ENCODE measurements at places on chromosomes 11 and 22.

DNA sequence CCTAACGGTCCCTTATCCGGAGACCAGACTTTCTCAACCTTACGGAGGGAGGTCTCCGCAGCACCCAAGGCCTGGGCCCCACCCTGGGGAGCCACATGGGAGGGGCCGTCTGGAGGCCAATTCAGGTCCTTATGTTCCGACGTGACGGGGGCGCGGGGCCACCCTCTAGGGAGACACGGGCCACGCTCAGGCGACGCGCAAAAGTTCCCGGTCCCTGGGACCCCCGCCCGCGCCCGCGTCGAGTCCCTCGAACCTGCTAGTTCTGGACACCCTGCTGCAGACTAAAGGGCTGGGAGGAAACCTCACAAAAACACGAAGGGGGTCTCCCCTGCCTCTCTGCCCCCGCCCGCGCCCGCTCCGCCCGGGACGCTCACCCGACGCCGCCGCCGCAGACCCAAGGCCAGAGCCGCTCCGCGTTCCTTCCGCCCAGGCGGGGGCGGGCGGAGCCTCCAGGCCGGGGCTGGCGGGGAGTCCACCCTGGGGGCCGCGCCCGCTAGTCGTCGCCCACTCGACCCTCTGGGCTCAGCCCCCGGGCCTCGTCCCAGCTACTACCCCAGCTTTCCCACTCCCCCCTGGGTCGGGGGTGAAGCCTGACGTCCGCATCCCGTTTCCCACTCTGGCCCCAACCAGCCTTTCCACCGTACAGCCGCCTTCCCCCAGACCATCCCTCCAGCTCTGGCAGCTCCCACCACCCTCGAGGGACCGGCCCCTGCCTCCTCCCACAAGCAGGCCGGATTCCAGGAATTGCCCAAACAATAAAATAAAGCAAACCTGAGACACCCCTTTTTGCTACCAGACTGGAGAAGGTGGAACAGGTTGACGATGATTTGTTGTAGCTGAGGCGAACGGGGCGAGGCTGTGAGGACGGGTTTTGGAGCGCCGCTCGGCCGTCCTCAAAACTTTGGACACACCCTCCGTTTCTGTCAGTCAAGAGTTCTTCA, 2.7 kb downstream of the RNH1 start:
- DNase-seq: no peak

GRCh38 chr11:73968356-73968966, 14.2 kb downstream of the UCP2 start:
- DNase-seq: no peak

DNA sequence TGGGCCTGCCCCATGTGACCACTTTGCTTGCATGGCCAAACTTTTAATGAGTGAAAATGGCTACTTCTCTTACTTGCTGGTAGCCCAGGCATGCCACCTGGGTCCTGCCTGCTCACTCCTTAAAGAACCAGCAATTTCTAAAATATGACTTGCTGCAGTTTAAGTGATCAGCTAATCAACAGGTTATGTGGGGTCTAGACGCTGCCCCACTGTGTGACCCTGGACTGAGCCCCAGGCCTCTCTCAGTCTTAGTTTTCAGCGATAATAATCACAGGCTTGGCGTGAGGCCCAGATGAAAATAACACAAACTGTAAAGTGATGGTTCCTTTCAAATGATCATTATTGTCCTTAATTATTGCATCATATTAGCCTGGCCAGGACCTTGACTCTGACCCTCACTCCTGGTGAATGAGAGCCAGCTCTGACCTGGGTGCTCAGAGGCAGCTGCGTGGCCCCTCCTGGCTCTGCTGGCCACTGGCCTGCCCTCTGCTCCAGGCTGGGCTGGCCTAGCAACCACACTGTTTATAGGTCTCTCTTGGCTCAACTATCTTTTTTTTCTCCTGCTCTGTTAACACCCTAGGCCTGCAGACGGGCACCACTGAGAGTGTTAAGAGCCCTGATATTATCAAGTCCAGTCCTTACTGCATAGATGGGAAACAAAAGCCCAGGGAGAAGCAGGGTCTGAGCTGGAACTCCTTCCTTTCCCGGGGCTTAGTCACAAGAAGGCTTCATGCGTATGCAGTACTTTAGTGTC, 89.7 kb downstream of the RRM1 start:
- no peak for DNase-seq

GRCh38 chr11:65118097-65118837, 766 bp upstream of the ZNHIT2 start:
- DNase-seq: no peak

DNA sequence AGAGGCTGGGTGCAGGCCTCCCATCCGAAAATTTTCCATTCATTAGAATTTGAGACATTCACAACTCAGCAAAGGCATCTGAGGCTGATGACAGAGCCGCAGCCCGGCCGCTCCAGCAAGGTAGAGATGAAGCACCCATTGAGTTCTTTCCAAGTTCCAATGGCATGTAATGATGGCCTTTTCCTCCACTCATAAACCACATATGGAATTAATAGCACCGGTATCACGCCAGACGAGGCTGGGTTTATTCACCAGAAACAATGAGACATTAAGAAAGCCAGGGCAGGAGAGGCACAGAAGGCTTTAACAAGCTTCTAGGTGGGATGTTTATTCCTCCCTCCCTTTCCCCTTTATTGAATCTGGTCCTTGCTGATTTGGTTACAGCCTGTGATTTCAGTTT, 534.4 kb downstream of the MN1 start:
- no peak for DNase-seq

- DNase-seq: peak; percentile 78
Measured at GRCh38 chr11:1553808-1554594, 18.1 kb downstream of the DUSP8 start.

GRCh38 chr11:130766650-130767565, 149.4 kb downstream of the SNX19 start:
- DNase-seq: no peak

DNA sequence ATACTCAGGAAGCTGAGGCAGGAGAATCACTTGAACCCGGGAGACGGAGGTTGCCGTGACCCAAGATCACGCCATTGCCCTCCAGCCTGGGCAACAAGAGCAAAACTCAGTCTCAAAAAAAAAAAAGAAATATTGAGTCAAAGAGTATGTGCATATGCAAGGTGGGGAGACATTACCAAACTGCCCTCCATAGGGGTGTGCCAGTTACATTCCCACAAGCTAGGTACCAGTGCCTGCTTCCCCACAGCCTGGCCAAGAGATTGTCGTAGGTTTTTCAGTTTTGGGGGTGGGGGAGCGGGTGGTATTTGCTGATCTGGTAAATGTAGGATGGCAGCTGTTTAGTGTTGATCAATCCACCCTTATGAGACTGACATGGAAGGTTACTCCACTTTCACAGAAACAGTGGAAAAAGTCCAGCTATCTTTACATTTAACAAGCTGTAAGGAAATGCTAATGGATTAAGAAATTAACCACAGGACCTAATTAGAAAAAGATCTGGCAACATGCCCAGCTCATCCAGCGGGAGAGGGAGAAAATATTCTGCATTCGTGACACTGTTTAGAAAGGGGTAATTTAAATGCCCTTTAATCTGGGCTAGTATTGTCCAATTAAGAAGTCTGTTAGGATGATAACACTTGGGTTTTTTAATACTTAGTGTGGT, 89.4 kb downstream of the PACS1 start:
- DNase-seq: no peak

- peak; percentile 71 for DNase-seq
Measured at GRCh38 chr11:129117595-129118350, 74.4 kb downstream of the ARHGAP32 start.

- no peak for DNase-seq
Measured at GRCh38 chr11:127000981-127001380, 411 bp upstream of the KIRREL3 start.

- no peak for DNase-seq
Measured at GRCh38 chr11:22728600-22729389, 62.4 kb downstream of the GAS2 start.

GRCh38 chr22:19722178-19722981, 959 bp upstream of the GP1BB start:
- no peak for DNase-seq

DNA sequence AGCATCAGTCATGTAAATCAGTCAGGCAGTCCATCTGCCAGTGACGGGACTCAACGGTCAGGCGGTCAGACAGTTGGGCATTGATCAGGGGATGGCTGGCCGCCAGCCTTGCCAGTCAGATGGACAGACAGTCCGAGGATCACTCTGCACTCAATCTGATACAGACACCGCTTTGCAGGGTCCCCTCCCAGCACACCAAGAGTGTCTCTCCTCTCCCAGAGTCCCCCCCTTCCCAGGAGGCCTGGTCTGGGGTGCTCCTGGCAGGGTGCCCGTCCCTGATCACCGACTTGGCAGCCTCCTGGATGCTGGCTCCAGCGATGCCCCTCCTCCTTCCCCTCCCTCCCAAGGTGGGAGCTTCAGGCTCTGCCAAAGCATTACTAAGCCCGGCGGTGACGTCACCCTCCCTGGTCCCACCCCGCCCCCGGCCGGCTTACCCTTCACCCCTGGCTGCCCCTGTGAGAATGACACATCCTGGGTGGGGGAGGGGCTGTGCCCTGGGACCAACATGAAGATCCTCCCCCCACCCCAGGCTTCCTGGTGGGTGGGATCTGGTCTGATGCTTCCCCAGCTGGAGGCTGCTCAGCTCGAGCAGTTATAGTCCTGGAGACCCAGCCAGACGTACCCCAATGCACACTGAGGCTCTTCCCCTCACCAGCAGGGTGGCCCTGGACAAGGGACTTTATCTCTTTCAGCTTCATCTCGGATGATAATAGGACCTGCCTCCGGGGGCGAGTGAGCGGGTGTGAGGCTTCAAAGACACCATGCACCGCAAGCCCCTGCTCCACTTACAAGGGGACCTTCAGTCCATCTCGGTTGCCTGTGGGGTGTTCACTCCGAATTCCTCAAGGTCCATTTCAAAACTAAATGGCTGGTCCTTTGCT, 69.2 kb downstream of the CD82 start:
- peak; percentile 78 for DNase-seq

DNA sequence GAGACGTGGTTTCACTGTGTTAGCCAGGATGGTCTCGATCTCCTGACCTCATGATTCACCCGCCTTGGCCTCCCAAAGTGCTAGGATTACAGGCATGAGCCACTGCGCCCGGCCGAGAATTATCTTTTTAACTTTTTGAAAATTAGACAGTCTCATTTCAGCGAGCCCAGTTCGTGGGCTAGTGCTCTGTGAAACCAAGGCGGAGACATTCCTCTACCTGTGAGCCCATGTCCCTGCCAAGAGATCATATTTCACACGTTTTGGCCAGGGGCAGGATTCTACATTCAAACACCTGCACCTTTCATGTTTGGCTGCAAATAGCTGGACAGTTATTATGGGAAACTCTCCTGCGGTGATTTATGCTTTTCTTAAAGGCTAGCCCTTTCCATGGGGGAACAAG, 60.3 kb downstream of the IRAG1 start:
- no peak for DNase-seq

- peak; percentile 38 for DNase-seq
Measured at GRCh38 chr11:102467853-102468580, 15.5 kb upstream of the TMEM123 start.

DNA sequence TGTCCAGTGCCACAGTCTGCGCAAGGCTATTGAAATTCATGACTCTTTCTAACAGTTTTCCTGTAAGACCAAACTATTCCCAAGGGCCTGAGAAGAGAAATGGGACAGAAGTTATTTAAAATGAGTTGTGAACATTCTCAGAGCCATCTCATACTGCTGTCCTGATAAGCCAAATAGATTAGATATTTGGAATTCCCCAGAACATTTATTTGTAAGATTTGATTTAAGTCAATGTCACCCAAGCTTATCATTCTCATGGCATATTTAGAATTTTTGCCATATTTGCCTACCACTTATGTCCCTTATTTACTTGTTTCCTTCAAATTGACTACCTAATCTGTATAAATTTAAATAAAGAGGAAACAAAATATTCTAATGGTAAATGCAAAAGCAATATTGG, 82.4 kb downstream of the NAV2 start:
- DNase-seq: no peak

GRCh38 chr22:25102722-25103121, 96.9 kb upstream of the CRYBB3 start:
- no peak for DNase-seq

DNA sequence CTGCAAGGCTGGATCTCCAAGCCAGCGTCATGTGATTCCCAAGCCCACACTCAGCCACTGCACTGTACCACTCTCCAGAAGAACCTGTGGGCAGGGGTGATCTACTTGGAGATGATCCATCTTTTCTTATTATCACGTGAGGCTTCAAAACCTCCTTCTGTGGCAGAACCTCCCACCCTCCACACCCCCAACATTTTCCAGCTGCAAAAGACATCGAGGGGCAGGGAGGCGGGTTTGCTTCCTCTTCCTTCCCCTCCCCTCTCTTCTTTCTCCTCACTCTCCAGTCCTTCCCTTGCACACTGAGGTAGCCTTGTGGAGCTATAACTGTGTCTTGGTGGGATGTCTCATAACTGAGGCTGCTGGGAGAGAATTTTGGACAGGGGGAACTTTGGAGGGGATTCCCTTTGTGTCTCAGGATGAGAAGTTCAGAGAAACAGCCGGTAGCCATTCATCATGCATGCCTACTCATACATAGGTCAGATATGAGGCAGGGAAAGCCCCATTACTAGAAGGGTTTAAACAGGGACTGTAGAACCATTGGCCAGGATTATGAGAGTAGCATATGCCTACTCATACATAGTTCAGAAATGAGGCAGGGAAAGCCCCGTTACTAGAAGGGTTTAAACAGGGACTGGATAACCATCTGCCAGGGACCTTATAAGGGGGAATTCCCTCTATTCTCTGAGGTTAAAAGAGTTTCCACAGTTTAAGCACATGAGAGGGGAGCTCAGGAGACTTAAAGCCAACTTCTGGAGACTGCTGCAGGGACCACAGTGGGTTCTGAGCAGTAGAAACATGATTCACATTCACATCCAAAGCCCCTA, 420.7 kb upstream of the CADM1 start:
- no peak for DNase-seq
